ENCODE measurements at places on chromosomes 13 and 19. TPM values are rescaled to one million over a fixed set of nuclear protein-coding genes. Genes with fewer than 3 reads are reported as not detected.

Gene ZNF578
- 0.95 TPM for total RNA-seq

Gene PSG3
- not detected for total RNA-seq

GRCh38 chr19:1473085-1473851, 5.7 kb downstream of the C19orf25 start:
- H3K4me3 ChIP-seq = no peak overlapping the region
- H3K4me1 ChIP-seq = peaks cover 25% of the 10 kb centered on the region
- H3K27me3 ChIP-seq = peaks cover 7% of the 10 kb centered on the region
- H3K36me3 ChIP-seq = peaks cover 8% of the 10 kb centered on the region

DNA sequence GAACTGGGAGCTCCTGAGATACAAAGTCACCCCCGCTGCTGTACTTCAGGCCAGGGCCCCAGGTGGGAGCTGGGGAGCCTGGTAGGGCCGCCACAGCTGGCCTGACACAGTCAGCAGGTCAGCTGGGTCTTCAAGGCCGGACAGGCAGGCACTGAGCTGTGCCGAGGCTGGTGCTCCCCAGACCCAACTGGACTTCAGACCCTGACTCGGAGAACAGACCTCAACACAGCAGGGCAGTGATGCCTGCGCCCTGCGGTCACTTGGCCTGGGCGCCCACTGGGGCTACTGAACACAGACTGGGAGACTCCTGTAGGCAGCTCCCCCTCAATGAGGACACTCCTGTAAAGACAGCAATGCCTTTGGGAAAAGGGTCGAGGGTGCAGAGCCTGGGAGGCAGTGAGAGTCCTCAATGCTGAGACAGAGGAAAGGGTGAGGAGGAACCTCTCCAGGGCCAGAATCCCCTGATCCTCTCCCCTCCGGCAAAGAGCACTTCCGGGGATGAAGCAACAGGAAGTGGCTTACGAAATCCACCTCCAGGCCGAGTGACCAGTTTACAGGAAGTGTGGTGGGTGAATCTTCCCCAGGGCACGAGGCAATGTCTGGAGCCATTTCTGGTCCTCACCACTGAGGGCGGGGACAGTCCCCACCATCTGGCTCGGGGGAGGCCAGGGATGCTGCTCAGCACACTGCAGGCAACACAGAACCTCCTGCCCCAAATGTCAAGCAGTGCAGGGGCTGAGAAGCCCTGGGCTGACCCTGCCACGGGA, 40.8 kb upstream of the ISYNA1 start:
- H3K27ac ChIP-seq = peak overlapping the region; percentile 77
- DNase-seq = peak; percentile 74
- no peak overlapping the region for H3K4me3 ChIP-seq

DNA sequence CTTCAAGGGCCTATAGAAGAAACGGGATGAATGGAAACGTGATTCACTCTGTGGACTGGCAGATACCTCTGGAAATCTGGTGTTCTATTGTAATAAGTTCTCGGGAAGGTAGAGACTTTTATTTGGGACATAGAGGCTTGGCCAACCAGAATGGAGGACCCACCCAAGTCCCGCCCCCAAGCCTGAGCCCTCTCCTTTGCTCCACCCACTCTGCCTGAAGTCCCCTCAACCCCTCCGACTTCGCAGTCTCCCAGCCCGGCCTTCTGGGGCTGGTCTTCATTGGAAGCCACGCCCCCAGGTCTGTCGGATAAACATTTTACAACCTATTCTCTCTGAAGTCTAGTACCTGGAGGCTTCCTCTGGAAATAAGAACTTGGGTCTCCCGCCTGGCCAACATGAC, 16.9 kb downstream of the FBXL12 start:
- no peak overlapping the region for H3K4me3 ChIP-seq
- no peak for DNase-seq
- no peaks in the 10 kb centered on the region for H3K36me3 ChIP-seq
- peaks cover 17% of the 10 kb centered on the region for H3K4me1 ChIP-seq
- H3K27me3 ChIP-seq = no peaks in the 10 kb centered on the region

DNA sequence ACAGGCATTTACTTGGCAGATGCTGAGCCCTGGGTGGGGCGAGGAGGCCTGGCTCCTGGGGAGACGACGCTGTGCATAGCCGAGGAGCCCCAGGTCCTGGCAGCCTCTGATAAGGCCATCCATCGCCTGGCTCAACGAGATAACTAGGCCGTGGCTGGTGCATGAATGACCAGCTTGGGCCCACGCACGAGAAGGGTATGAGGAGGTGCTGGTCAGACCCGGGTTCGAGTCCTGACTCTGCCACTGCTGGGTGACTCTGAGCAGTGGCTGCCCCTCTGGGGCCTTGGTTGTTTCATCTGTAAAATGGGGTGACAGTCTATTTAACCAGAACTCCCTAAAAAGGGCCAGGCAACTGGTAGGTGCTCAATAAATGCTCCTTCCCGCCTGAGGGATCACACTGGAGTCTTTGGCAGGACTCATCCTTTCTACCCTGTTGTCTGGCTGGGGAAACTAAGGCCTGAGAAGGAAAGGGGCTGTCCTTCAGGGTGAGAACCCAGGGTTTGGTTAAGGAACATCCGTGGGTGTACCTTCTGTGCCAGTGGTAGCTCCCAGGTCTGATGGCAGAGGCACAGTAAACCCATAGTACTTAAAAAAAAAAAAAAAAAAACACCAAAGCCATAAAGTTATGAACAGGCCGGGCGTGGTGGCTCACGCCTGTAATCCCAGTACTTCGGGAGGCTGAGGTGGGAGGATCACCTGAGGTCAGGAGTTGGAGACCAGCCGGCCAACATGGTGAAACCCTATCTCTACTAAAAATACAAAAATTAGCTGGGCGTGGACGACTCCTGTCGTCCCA, 8.1 kb upstream of the ARRDC2 start:
- H3K36me3 ChIP-seq = peaks cover 12% of the 10 kb centered on the region
- peak overlapping the region; percentile 77 for H3K4me3 ChIP-seq
- H3K4me1 ChIP-seq = peaks cover 35% of the 10 kb centered on the region
